ENCODE measurements at places on chromosomes 2 and 18.

GRCh38 chr2:143933946-143934569 is 585.9 kb downstream of the ZEB2 start:
- DNase-seq = no peak

DNA sequence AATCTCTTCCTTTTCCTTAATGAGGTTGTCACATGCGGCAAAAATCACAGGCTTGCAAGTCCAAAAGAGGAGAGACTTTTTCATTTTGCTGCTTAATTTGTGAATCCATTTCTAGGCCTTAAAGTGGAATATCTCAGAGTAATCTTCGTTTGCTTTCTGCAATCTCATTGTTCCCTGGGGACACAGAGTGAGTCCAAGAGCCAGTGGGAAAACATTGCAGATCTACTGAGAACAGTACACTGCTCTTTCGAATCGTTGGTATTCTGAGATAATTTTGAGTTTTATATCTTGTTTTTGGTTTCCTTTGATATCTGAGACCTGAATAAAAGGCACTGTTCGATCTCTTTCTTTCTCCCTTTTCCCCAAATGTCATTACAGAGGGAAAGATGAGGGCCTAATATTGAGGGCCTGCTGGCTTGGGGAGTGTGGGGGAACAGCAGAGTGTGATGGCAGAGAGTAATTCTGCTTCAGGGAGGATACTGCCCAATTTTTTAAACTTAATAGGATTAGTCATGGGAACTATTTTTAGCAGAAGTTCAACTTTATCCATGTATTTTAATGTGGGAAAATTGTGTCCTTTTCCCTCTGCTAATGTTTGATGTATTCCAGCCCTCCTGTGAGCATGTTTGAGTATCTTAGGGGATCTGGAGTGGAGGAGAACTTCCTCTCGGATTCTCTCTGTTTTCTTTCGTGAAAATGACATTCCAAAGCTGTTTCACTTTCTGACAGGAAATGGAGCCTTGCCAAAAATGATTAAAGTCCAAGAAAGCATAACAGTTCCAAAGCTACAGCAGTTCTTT is 418.2 kb upstream of the ZEB2 start:
- no peak for DNase-seq

DNA sequence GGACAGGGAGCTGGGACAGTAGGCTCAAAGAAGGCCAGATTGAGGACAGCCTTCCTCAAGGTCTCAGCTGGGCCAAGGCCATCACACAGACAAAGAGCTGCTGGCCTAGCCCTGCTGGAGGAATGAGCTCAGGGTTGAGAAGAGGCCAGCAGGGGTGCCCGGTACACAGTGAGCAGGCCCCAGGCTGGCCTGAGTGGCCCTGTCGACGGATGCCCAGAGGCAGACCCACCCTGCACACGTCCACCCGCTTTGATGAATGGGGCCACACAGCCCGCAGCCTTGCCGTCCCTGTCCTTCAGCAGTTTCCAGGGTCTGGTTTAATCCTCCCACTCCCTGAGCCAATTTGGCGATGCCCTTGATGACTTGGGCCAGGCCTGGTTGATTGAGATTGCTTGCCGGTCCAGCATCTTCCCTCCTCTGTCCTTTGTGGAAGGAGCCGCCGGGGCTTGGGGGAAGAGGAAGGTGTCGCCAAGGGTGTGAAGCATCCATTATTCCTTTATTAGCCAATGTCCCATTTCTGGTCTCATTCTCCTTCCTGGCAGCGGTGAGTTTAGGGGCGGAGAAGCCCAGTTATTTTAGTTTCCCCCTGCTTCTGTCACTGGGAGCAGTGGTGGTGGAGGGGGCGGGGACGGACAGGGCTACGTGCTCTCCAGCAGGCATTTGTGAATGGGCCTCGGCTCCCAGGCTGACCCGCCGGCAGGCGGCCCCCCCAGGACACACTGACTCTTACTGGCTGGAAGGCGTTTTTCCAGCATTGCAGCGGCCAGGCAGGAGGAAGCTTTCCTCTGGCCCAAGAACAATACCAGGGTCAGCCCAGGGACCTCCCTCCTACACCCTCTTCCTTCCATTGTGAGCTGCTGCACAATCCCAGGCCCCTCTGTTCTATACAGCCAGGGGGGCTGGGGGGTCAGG is 141.8 kb downstream of the CTIF start:
- DNase-seq = no peak

GRCh38 chr2:207716056-207716455 is 4.6 kb downstream of the CCNYL1 start:
- DNase-seq = no peak

GRCh38 chr18:76838182-76838581 is 15.8 kb downstream of the ZNF236 start:
- no peak for DNase-seq

- no peak for DNase-seq
Measured at GRCh38 chr2:20169796-20170703, 54.9 kb downstream of the SDC1 start.

GRCh38 chr18:78686976-78687685 is 292.5 kb upstream of the SALL3 start:
- DNase-seq = no peak

GRCh38 chr2:241892299-241893137 is 23.0 kb downstream of the RTP5 start:
- no peak for DNase-seq

DNA sequence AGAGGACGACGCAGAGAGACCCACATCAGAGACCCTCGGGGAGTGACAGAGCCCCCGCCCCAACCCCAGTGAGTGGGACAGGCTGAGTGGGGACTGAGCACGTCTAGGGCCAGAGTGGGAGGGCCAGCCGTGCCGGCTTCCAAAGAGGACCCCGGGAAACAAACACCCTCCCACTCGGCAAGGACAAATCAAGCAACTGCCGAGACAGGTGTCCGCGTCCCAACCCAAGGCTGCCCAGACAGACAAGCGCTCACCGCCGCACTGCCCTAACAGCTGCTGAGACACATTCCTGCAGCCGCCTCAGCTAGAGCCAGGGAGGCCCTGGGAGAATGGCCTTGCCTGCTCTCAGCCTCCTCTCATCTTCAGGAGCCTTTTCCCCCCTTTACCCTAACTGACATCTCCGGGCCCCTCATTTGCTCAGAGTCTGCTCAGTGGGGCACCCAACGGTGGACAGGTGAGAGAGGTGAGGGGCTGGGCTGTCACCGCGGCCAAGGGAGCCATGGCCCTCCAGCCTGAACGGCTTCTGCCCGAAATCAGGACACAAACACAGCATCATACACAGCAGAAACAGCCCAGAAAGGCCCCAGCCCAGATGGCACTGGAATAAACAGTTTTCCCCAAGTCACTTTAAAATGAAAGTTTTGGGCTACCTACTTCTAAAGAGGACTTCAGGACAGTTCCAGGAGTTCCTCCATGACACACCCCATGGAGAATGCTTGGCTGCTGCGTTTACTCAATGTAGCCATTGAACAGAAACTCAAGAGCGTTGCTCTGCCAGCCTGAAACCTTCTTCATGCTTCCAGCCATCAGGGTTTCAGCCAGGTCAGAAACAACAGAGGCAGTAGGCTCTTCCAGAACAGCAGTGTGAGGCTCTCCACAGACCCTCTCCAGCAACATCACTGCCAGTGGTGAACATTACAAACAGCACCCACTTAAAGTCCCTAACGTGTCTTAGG is 23.6 kb downstream of the SLC66A2 start:
- DNase-seq = no peak

- DNase-seq = no peak
Measured at GRCh38 chr2:144357623-144358373, 162.1 kb downstream of the ZEB2 start.

- no peak for DNase-seq
Measured at GRCh38 chr2:237321746-237322145, 92.2 kb downstream of the COL6A3 start.

GRCh38 chr2:202019689-202020450 is 13.8 kb upstream of the FZD7 start:
- no peak for DNase-seq

DNA sequence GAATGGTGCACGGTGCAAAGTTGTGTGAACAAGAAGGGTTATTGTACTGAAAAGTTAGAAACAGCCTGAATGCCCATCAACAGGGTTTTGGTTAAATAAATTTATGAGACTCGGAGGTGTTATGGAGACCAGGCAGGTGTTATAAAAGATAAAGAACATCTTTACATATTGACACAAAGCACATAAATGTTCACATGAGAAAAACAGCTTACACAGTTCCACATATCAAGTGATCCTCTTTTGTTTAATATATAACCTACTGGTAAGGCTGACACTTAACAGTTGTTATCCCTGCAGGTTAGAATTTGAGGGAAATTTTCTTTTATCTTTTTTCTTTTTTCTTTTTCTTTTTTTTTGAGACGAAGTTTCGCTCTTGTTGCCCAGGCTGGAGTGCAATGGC is 20.0 kb upstream of the ARPC2 start:
- DNase-seq = no peak

DNA sequence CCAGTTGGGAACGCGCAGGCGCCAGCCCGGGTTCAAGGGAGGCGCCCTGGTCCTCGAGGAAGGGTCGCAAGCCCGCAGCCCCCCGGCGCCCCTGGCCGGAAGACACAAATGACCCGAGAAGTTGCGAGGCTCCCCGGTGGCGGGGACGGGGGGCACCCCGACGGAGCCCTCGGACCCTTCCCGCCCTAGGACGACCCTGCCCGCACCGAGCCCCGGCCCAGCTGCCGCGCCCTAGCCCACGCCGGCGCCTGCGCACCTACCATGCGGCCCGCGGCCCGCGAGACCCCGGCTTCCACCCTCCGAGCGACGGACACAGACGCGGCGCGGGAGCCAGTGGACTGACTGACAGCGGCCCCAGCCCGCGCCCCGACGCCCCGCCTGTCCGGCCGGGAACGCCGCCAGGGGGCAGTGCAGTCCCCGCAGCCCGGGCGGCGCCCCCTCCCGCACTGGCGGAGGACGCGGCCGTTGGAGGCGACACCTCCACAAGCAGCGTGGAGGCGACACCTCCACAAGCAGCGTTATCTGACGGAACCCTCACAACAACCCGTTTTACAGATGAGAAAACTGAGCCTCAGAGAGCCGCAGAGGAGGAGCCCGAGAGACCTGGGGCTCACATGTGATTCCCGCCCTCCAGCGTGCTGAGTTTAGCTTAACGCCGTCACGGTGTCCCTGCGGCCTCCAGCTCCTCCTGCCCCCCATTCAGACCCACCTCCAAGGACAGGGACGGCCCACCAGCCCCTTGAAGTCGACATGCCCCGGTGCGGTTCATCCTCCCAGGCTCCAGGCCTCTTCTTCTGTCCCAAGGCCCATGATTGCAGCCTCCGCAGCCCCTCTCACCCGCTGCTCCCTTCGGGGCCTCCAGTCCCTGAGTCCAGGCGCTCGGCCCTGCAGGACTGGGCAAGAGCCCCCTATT is at the start of gene NMUR1:
NMUR1 (minus strand) TSS at position 347 of the 913 bp plus-strand sequence; CDS start at position 263, 84 bp downstream.
- DNase-seq = peak; percentile 54

- no peak for DNase-seq
Measured at GRCh38 chr2:165499131-165499530, 29.6 kb downstream of the CSRNP3 start.

DNA sequence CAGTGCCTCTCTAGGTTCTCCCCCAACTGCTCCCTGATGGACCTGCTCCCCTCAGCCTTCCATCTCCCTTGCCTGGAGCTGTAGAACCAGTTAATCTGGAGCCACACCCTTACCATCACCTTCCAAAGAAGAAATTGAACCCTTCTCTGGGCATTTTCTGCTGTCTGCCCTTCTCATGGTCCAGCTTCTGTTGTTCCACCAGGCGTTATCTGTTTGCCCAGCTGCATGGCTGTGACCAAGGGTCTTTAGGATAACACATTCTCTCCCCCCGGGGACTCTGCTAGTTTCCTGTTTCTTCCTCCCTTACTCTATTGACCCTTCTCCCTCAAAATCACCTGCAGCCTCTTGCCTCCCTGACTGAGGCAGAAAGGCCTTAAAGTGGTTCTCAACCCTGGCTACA is 3.2 kb upstream of the ANKRD53 start:
- DNase-seq = no peak

GRCh38 chr2:172629586-172629985 is 73.7 kb downstream of the PDK1 start:
- DNase-seq = no peak

- DNase-seq = no peak
Measured at GRCh38 chr2:63743982-63744966, 97.4 kb upstream of the UGP2 start.

DNA sequence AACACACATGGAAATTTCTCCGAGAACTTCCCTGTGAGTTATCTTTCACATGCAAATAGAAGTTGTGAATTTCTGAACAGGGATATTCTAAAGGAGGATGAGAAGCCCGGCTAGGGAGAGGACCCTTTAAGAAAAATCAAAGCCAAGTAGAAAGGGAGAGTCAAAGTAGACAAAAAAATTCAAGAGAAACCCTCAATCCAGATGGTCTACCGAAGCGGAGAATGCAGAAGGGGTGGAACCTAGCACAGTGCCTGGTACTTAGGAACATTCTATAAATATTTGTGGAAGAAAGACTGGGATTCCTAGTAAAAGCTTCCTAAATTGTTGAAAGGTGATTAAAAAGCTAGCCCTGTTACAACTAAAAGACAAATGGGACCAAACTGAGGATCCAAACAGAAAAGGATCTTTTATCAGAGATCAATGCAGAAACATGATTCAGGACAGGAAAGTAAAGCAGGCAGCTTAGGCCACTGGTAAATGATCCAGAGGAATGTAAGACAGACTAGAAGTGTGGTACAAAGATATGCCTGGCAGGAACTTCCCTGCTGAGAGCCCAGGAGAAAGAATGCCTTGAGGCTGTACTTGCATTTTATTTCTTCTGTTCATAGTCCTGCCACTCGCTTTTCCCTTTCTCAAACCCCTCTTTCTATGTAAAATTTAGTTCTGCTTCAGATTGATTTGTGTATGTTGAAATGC is 19.5 kb upstream of the GLS start:
- DNase-seq = no peak

DNA sequence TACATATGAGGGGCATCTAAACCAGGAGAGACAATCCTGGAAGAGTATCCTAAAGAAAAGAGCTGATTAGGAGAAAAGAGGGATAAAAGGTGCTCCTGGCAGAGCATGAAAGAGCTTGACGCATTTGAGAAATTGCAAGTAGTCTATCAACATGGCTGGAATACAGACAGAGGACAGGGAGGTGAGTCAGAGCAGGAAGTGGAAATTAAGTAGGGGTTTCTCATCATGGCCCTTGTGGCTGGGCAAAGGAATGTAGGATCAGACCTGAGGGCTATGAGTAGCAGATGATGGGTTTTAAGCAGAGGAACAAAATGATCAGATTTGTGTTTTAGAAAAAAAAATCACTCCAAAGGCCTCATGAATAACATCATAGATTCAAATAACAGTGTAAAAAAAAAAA is 49.2 kb upstream of the UGP2 start:
- DNase-seq = no peak

GRCh38 chr2:205908212-205909183 is 177.5 kb downstream of the INO80D start:
- no peak for DNase-seq

DNA sequence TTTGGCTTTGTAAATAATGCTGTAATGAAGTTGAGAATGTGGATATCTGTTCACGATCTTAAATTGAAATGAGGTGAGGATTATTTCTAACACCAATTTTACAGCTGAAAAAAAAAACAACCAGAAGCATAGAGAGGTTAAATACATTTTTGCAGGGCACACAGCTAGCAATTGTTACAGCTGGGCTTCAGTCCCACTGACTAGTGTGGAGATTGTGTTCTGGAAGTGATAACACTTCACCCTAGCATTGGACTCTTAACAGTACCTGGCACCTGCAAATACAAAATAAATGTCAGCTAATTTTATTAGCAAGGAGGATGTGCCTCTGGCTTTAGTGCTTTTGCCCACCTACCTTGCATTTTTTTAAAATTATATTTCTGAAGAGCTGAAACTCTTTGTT is 28.8 kb downstream of the CAVIN2 start:
- no peak for DNase-seq
